CD4-positive, alpha-beta T cell treated with Interleukin-2 at 100 ng/mL for 4 hours (primary cell): ENCODE measurements at places on chromosomes 6 and 20.
A peak's percentile ranks its signal among the peaks of the same experiment; 100 is the strongest.

GRCh38 chr6:153437193-153437592 lies 306.1 kb upstream of the RGS17 start:
- no peak for DNase-seq

DNA sequence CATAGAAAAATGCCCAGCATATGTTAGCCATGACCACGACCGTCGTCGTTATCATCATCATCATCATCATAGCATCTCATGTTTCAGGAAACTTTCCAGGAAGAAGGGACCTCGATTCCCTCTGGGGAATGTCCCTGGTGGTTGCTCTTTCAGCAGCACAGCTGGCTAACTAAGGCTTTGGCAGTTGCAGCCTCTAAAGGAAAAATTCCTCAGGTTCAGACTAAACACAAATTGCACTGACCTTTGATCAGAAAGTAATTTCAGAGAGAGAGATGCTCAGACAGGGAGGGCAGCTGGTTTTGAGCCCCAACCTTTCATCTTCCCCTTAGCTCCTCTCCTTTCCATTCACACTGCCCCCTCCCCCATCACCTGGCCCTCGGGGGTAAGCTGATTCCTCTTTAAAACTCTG lies 5.6 kb upstream of the CFB start:
- DNase-seq, result no peak

- DNase-seq, result no peak
Measured at GRCh38 chr6:2632368-2632767, 118.4 kb downstream of the MYLK4 start.

GRCh38 chr6:16236631-16237199 lies 1.7 kb upstream of the GMPR start:
- no peak for DNase-seq

- peak; percentile 61 for DNase-seq
Measured at GRCh38 chr6:106090001-106090400, 3.9 kb downstream of the PRDM1 start.

- DNase-seq, result no peak
Measured at GRCh38 chr6:170000071-170000843, 248.8 kb downstream of the ERMARD start.

- no peak for DNase-seq
Measured at GRCh38 chr20:9613871-9614270, 99.5 kb downstream of the LAMP5 start.

- no peak for DNase-seq
Measured at GRCh38 chr6:23244300-23244699, 674.9 kb downstream of the HDGFL1 start.

DNA sequence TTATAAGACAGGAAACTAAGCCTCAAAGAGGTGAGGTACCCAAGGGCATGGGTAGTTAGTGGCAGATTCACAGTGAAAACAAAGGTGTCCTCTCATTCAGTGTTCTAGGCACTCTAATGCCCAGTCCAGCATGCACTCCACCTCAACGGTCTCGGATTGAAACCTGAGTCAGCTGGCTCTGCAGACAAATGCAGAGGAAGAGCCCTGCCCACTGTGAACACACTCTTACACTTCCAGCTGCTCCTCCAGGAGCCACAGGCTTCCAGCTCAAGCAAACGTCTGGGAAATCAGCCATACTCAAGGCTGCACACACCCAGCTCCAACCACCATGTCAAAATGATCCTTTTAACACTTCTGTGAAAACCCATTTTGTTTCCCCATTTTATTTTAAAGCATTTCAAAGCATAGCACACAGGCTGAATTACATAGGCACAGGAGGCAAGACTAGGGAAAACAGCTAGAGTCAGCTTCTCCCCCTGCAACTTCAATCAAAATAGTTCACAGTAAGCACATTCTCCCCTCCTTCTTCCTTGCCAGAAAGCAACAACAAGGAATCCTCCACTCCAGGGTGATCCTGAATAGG lies 3.0 kb upstream of the IL17A start:
- no peak for DNase-seq

DNA sequence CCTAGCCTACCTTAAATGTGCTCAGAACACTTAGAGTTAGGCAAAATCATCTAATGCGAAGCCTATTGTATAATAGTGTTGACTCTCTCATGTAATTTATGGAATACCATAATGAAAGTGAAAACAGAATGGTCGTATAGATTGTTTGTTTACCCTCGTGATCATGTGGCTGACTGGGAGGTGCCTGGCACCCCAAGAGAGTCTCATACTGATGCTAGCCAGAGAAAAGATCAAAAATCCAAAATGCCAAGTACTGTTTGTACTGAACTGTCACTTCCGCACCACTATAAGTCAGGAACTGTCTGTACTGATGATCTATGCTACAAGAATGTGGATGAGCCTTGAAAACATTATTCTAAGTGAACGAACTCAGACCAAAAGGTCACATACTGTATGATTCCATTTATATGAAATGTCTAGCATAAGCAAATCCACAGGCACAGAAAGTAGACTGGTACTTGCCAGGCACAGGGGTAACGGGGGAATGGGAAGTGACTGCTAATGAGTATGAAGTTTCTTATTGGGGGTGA lies 22.4 kb downstream of the ZMYND8 start:
- DNase-seq, result no peak

DNA sequence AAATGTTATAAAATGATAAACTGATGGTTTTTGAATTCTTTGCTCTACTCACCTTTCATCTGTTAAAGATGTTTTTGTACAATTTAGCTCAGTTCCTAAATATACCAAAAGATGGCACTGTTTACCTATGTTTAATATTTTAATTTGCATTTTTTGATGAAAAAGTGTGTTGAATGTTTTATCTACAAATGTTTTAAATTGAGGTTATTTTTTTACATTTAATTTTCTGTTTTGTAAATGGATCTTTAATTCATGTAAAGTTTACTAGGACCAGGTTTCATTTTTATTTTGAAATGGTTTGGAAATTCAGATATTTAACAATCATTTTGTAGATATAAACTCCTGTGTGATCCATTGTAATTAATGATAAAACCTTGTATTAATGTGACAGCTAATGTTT lies 30.0 kb downstream of the CDKAL1 start:
- peak; percentile 38 for DNase-seq

DNA sequence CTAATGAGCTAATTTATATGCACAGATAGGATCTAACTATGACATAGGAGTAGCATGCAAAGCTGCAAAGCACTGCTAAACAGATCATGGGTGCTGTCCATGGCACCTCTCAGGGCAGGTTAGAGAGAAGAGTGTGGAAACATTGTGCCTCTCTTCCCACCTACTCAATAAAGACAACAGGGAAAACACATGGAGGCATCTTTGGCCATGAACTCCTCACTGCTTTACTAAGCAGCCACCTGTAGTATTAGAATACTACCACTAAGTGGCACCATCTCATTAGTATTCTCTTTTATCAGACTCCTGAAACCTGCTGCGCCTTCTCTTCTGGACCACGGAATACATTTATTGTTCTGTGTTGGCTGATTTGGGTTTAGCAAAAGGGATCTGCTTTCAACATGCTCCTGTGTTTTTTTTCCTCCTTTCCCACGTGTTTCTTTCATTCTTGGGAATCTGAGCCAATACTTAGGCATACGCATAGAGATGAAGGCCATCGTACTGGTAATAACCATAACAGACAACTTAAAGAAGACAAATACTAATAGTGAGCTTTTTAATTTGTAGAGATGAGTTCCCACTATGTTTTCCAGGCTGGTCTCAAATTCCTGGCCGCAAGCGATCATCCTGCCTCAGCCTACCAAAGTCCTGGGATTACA lies 9.4 kb upstream of the HDDC2 start:
- DNase-seq, result peak; percentile 63

DNA sequence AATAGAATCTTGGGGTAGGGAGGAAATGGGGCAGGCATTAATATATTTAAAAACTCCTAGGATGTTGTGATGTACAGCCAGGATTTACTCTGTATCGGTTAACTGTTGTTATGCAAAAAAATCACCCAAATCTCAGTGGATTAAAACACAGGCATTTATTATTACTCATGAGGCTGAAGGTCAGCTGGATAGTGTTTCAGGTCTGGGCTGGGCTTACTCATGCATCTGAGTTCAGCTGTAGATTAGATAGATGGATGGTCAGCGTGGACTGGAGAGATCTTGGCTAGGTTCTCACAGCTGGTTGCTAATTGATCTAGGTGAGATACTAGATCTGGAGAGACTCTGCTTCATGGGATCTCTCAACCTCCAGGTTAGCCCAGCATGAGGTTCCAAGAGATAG lies 131.4 kb downstream of the BTBD3 start:
- no peak for DNase-seq

- DNase-seq, result no peak
Measured at GRCh38 chr6:158642097-158642601, 2.4 kb downstream of the DYNLT1 start.

DNA sequence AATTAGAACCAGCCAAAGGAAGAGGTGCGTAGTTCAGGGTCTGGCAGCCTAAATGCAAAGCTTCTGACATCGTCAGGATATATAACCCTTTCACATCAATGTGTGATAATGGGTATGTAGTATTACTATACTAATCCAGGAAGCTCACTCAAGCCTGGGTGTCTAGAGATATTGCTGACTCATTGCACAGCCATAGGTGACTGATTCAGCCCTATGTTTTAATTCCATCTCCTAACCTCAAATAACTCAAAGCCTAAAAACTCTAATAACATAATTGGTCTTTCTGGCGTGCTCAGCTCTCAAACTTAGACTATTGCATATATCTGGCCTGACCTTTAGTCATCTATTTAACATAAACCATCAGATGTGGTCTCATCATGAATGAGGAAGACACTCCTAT lies 658.4 kb downstream of the TBC1D32 start:
- no peak for DNase-seq

GRCh38 chr20:50646483-50646996 lies 44.8 kb downstream of the RIPOR3 start:
- no peak for DNase-seq

DNA sequence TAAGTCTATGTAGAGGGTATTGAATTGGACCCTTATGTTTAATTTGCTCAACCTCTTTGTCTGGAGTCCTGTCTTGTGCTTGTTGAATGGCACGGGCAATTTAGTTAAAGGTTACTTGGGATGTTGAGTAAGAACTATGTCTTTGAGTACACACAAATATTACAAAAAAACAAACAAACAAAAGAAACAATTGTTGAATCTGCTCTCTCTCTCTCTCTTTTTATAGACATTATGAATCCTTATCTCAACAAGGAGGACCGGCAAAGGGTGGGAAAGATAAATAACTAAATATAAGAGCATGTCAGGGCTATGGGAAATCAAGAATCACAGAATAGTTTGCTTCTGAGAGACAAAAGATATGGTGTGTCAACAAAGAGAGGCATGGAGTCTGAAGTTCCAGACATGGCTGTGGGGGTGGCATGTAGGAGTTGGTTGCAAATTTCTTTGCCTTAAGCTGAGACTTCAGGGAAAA lies 608.6 kb downstream of the UTRN start:
- no peak for DNase-seq

DNA sequence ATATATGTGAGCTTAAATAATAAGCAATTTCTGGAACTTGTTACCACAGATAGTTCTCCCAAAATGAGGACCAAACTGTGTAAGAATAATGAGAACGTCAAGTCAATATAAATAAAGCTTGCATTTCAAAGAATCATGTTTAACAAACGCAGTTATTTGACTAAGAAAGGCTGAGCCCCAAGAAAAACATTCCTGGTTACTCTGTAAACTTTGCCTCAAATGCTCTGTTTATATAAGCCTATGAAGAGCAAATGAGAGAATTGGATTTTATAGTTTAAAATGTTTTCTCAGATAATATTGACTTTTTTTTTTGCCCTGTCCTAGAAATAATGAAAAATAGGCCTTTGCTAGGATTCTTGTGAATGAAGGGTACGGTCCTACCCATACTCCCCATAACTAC lies 81.3 kb downstream of the C6orf52 start:
- DNase-seq, result no peak

DNA sequence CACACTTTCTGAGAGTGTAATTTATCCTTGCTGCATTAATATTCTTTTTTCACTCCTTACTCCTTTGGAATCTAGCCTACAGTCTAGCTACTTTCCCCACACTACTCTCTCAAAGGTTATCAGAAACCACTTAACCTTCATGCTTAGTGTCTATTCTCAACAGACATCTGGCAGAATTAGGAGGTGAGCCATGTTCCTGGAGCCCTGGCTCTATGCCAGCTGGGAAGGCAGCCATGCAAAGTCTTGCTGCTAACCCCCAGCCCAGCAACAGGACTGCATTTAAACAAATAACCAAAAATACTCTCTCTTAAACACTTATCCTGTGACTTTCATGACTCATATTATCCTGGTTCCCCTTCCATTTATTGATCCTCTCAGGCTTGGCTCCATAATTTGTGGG lies 260.2 kb downstream of the BCKDHB start:
- no peak for DNase-seq

- DNase-seq, result no peak
Measured at GRCh38 chr6:26243132-26243531, 121.9 kb upstream of the BTN3A2 start.

DNA sequence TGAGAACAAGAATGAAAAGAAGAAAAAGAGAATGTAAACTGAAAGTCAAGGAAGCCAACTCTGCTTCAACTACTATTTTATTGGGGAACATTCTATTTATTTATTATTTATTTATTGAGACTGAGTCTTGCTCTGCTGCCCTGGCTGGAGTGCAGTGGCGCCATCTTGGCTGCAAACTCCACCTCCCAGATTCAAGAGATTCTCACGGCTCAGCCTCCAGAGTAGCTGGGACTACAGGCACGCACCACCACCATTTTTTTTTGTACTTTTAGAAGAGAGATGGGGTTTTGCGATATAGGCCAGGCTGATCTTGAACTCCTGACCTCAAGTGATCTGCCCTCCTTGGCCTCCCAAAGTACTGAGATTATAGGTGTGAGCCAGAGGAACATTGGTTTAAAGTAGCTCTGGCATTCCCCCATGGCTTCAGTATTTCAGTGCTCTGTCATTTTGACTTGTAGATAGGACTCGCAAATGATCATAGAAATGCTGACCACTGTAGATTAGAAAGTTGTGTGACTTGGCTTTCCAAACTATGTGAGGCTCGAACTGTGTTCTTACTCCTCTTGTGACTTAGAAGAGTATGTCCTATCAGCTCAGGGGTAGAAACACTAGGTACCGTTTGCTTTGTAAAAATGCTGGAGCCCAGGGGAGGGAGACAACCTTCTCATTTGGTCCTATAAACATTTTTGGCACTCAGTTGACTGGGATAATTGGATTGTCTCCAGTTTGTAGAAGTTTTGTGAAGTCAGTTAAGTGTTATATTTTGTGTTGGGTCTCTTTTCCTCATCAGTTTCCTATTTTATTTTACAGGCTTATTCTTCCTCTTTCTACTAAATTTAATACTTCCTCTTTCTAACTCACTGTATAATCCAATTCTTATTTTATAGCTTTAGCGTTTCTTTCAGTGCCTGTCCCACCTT lies 544.9 kb upstream of the CITED2 start:
- DNase-seq, result no peak

GRCh38 chr6:98657764-98658163 lies 176.6 kb upstream of the POU3F2 start:
- DNase-seq, result no peak

- no peak for DNase-seq
Measured at GRCh38 chr6:162421004-162421403, 306.6 kb downstream of the PRKN start.

DNA sequence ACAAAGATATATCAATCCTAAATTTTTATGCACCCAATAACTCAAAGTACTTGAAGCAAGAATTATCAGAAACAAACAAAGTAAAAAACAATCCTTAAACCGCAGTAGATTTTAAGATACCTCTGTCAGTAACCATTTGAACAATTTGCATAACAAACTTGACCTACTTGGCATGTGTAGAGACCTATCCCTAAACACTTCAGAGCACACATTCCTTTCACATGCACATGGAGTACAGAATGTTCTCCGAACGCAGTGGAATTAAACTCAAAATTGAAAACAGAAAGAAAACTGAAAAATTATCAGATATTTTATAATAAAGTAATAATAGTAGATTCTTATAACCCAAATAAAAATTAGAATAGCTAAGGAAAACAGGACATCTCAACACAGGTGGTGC lies 162.6 kb upstream of the THBS2 start:
- DNase-seq, result no peak
